Left ventricle myocardium inferior (tissue), 1 donor: ENCODE measurements at places on chromosomes 5 and 9. TPM values are rescaled to one million over a fixed set of nuclear protein-coding genes. Genes with fewer than 3 reads are reported as not detected.

The ENHO gene
- not detected for total RNA-seq

- DNase-seq, result no peak
These were observed 1.6 kb upstream of the THBS4 start for GRCh38 chr5:80033513-80033912.

DNA sequence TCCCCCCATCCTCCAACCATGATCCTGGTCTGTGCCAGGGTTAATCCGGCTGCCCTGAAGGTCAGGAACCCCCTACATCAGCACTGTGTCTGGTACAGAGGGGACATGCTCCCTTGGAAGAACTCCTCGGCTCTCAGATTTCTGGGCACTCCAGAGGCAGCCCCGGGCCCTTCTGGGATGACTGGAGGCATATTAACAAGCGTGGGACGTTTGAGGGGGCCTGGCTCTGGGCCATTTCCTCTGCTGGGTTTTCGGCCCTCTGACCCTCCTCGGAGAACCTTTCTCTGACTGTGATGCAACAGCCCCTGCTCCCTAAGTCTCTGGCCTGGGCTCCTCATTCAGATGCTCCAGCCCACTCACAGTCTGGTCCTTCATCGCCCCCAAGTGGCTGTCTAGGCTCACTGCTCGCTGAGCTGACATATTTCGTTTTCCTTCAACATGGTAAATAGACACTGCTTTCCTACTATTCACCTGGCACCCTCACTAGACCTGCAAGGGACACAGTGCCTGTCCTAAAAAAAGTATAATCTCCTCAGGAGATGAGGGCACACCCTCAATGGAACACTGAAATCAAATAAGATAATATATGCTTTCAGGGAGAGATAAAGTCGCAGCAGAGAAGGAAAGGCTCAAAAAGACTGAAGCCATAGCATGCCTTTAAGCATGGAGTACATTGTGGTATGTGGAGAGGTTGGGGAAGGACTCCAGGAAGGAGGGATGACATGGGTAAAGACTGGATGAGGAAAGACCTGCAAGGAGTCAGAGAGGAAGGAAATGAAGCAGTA is 404.7 kb upstream of the TRPC7 start:
- peak; percentile 33 for DNase-seq

GRCh38 chr5:122120957-122121356 is 8.4 kb upstream of the ZNF474 start:
- no peak for DNase-seq

The SLC24A2 gene
- not detected for total RNA-seq

DNA sequence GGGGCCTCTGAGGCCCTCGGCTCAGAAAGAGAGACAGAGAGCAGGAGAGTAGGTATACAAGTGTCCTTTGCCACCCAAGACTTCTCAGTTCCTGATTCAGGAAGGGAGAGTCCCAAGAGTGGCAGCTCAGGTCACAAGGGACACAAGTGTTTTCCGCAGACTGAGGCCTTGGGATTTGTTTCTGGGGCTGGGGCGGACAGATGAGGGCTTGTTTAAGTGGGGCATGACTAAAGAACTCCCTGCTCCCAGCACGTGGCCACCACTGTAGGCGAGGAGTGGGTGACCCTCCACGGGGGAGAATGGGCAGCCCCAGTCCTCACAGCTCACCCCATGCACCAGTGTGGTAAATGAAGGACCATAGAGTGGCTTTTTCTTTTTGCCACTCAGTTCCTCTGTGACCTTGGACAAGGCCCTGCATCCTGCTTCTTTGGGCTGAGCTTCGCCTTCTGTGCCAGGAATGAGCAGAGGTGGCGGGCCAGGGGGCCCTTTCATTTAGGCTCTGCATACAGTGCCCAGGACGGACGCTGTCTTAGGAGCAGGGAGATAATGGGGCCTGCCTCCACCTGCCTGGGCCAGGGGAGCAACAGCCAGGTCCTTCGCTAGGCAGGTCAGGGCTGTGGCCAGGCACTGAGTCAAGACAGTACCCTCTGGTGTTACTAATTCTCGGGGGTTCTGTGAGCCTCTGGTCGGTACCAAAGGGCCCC is 50.8 kb downstream of the AMBP start:
- no peak for DNase-seq

DNA sequence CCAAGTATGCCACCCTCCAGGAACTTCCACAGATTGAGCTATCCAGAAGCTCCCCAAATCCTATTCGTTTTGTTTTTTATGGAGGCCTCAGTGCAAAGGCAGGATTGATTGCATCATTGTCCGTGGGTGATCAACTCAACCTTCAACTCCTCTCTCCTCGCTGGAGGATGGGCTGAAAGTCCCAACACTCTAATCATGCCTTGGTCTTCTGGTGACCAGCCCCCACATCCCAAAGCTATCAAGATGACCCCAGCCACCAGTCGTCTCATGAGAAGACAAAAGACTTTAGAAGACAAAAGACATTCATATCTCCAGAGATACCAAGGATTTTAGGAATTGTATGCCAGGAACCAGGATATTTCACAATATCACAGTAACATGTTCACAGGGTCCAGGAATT is 441.6 kb upstream of the WWC1 start:
- DNase-seq, result no peak

DNA sequence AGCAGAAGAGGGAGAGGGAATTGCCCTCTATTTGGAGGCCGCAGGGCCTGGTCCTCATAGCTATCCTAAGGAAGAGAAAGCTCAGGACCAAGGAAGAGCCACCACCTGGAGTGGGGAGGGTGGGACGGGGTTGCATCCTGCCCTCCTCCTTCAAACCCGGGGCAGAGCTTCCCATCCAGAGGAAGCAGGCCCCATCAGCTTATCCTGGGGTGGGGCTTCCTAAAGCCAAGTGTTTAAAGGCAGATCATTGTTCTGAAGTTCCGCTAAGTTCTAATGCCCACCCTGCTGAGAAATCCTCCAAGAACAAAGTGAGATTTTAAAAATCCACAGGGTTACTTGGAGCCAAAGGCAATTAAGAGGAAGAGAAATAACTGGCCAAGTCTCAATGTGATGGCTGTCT is 210.3 kb downstream of the C9orf152 start:
- peak; percentile 22 for DNase-seq

GRCh38 chr5:88690409-88691229 is 192.4 kb downstream of the MEF2C start:
- DNase-seq, result peak; percentile 66

GRCh38 chr9:98610211-98610610 is 98.5 kb downstream of the GABBR2 start:
- no peak for DNase-seq

The MCIDAS gene
- not detected for total RNA-seq

GRCh38 chr9:84315278-84315877 is 25.2 kb downstream of the SLC28A3 start:
- DNase-seq, result peak; percentile 22

The TMCO6 gene
- 2.6 TPM for total RNA-seq

DNA sequence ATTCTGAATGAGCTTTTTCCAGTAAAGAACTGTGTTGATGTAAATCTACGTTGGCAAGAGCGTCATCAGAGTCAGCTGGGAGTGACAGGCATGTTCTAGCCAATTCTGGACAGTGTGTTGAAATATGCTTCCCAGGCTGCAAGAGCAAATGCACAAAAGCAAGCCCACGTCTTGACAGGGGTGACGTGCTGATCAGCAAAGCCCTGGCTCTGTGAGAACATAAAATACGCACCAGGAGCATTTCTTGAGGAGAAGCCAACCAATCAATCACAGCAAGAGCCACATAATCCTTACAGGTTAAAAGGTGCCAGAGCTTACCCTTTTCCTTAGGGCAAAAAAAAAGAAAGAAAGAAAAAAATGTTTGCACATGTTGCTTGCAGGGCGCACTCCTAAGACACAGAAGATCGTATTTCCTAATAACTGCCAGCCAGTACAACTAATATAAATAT is 148.1 kb downstream of the PDE4D start:
- DNase-seq, result no peak

- DNase-seq, result no peak
These were observed 55.4 kb upstream of the RPL26L1 start for GRCh38 chr5:172903790-172904189.
